Caki2 (cell line): ENCODE measurements at places on chromosomes 4 and X. TPM values are rescaled to one million over a fixed set of nuclear protein-coding genes. Genes with fewer than 3 reads are reported as not detected.

The LPAR4 gene
- total RNA-seq, result not detected in 2 replicates

The S100G gene
- not detected in 2 replicates for total RNA-seq

The USP26 gene
- not detected in 2 replicates for total RNA-seq

The AFAP1 gene
- total RNA-seq, result 15.0 and 16.1 TPM in 2 replicates

The SULT1E1 gene
- not detected in 2 replicates for total RNA-seq

The RPS6KA6 gene
- total RNA-seq, result 0.95 and 4.0 TPM in 2 replicates

The GC gene
- not detected in 2 replicates for total RNA-seq

The MAGEE1 gene
- total RNA-seq, result 0.46 and 1.7 TPM in 2 replicates

The SFRP2 gene
- total RNA-seq, result not detected in 2 replicates

DNA sequence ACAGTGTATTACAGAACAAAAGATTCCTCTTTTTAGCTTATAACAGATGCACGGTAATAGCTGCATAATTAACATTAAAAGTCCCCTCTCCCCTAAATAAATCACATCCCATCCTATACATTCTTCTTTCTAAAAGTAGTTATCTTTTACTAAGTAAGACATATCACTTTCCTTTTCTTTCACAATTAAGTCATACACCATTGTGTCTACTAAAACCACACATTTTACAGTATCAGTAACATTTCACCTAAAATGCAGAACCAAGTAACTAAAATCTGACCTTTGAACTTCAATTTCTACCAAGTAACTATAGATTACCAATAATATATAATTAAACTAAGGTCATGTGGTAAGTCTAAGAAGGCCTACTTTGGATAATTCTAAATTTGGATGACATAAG, 14.2 kb downstream of the DHX15 start:
- no peak for DNase-seq

- DNase-seq, result no peak
These were observed 20.2 kb downstream of the CLNK start for GRCh38 chr4:10664408-10664807.

DNA sequence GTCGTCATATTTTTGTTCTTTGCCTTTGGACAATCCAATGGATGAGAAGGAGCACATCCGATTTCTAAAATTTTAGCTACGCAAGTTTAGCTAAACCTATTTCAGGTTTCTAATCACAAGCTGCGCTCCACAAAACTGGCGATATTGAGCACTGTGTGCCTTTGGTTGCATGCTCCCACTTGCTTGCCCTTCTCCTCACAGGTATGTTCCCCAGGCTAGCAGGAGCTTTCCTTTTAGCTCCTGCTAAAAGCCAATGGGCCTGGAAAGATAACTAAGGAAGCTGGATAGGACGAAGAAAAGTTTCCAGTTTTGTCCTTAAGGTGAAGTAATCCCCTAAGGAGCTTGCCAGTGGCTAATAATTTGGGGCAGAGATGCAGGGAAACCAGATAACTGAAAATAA, 975.2 kb downstream of the FSTL5 start:
- no peak for DNase-seq

- no peak for DNase-seq
These were observed 33.9 kb downstream of the BCLAF3 start for GRCh38 chrX:19956923-19957322.

DNA sequence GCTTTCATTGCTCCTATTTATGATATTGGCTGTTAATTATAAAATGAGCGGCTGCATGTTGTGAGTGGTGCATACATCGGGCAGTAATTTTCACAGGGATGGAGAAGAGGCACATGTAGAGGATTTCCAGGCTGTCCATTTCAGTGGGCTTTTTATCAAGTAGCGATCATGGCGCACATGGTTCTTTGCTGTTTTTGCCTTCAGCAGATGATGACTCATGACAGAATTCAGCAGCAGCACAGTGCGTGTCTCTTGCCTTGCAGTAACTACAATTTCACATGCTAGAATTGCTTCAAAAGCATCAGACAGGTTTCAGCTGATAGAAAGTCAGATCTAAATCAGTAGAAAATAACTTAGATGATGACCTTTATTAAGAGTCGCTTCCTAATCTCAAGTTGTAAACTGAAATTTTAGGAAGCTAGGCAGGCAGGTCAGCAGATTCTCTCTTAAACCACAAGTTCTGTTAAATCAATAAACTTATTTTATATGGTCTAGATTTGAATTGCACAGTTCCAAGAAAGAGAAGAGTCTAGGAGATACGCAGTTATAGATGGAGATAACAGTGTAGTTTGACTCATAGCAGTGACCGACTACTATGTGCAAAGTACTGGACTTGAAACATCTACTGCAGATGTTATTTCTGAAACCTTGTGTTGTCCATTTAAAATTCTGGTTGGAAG, 35.8 kb downstream of the LRP2BP start:
- no peak for DNase-seq

DNA sequence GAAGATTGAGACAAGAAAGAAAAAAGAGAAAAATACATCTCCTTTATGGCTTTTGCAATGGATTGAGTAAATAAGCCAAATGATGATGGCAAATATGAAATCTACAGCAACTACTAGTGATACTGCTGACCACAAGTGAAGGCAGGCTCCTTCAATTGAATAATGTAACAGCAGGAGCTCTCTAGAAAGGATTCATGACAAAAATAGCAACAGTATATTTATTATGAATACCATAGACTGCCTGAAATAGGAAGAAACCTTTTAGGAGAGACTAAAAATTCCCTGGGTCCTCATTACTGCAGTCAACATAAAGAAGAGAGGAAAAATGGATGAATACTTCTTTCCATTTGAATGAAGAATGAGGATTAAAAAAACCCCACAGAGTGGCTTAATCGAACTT, 306.8 kb upstream of the ANXA10 start:
- no peak for DNase-seq

DNA sequence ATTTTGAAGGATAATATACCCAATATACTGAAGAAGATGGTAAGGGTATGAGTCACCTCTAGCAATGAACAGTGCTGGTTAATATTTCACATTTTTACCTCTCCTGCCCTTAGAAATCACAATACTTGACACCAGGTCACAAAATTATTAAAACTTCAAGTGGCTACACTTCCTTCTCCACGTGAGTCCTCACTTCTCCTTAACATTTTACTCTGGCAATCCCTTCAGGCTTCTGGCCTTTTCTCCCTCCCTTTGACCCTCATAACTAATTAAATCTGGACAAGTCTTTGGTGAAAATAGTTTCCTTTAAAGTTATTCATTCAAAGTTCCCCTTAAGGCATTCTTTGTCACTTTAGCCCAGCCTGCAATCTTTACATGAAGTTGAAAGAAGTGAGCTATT, 190.4 kb downstream of the UNC5C start:
- DNase-seq, result peak; percentile 82

- no peak for DNase-seq
These were observed 9.3 kb upstream of the GPRIN3 start for GRCh38 chr4:89316931-89317366.

DNA sequence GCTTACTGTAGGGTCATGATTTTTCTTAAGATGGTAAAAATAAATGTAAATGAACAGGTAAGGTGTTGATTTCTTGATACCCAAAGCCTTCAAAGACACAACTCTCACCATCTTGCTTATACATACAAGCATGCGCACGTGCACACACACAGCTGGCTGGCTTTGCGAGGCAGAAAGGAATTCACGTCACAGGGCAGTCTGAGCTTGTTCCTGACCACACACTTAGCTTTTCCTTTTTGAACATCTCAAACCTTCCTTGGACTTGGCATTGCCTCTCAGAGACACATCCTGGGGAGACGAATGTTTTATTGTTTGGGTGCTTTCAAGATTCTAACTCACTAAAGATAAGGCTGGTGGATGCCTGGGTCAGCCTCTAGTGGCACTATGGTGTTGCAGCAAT, 175.0 kb downstream of the NHS start:
- no peak for DNase-seq

- no peak for DNase-seq
These were observed 78.5 kb downstream of the APBB2 start for GRCh38 chr4:41135801-41136200.

DNA sequence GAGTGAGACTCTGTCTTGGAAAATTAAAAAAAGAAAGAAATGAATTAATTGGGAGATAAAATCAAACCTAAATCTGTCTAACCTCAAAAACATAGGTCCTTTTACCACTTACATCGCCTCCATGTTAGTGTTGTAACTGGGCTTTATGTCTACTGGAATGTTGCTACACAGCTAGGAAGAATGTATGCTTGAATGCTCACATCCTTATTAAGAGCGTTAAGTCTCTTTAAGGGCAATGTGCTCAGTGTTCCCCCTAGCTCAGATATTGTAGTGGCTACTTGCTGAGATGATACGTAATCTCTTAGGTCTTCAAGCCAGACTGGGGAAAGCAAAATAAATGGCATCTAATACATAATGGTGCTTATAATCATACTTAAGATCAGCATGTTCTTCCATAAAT, 1072.8 kb downstream of the PDHA2 start:
- no peak for DNase-seq

DNA sequence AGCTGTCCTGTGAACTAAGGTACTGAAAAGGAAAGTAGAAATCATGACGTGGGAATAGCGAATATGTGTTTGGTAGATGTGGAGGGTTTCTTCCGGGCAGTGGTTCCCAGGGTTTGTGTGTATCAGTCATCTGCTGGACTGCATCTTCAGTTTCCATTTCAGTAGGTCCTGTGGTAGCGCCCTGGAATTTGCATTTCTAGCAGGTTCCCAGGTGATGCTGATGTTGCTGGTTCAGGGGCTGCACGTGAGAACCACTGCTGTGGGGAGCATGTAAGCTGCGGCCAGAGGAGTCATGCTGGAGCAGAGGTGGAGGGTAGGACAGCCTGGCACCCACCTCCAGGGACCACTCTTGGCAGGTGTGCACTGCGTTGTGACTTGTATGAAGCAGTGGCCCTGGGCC, 47.1 kb downstream of the ARHGAP10 start:
- DNase-seq, result no peak

DNA sequence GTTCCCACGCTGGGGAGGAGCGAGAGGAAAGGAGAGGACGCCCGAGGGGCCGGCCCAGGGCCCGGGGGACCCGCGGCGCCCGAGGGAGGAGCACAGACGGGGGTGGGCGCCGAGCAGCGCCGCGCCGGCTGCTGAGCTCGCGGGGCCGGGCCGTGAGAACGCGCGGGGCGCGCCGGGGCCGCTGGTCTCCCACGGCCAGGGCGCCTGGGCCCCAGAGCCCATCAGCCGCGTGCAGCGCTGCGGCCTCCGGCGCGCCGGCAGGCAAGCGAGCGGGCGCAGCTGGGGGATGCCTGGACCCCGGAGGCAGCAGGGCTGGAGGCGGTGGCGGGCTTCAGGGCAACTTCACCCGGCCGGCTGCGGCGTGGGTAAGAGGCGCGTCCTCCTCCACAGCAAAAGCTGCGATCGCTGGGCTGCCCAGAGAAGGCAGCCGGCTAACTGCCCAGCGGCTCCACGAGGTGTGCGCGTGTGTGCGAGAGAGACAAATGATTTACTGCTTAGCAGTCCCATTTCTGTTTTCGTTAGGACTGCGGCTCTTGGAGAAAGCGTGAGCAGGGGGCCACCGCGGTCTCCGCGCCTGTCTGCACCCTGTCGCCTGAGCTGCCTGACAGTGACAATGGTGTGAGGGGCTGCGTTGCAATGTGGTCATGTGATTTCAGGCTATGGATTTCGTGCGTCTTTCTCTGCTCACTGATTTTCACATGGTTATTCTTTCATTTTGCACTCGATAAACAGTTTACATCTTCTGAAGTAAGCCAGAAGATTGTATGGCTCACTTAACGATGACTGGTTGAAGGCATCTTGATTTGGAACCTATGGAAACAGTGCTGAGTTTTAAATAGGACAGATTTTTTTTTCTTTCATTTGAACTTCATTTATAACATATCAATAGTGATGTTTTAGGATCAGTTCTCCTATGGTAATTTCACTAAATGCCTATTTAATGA, 1.2 kb downstream of the GUCY1A1 start:
- peak; percentile 74 for DNase-seq

- DNase-seq, result no peak
These were observed 64.1 kb upstream of the GUCY1A1 start for GRCh38 chr4:155602351-155603140.

DNA sequence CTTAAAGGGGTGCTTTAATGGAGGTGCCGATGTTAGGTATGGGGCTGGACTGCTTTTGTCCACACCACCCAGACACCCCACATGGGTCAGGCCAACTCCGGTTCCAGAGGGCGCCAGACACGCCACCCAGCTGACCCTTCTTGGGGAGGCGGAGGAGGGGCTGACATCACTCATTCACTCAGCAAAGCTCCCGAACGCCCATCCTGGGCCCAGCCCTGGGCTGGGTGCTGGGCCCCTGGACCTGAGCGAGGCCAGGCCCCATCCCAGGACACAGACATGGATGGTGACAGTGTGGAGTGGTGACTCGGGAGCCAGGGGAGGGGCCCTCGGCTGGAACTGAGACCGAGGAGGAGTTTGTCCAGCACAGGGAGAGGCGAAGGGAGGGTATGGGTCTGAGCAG, 28.1 kb downstream of the MAN2B2 start:
- no peak for DNase-seq

DNA sequence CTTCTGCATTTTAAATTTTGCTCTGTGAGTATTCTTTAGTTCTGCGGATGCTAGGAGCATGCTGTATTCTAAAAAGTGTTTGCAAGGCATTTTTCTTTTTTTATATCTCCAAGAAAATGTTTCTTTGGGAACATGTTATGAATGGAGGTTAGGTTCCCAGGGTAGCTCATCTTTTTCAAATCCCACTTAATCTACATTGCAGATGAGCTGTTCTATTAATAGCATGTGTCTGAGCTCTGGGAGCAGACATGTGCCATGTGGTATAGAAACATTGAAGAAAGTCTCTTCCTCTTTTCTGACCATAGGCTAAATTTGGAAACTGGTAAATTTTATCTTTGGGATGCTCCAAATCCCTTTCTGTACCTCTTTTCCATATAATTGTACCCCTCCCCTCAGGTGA, 23.2 kb downstream of the DIAPH2 start:
- DNase-seq, result no peak

GRCh38 chrX:145727476-145727875, 90.2 kb upstream of the SLITRK2 start:
- no peak for DNase-seq

DNA sequence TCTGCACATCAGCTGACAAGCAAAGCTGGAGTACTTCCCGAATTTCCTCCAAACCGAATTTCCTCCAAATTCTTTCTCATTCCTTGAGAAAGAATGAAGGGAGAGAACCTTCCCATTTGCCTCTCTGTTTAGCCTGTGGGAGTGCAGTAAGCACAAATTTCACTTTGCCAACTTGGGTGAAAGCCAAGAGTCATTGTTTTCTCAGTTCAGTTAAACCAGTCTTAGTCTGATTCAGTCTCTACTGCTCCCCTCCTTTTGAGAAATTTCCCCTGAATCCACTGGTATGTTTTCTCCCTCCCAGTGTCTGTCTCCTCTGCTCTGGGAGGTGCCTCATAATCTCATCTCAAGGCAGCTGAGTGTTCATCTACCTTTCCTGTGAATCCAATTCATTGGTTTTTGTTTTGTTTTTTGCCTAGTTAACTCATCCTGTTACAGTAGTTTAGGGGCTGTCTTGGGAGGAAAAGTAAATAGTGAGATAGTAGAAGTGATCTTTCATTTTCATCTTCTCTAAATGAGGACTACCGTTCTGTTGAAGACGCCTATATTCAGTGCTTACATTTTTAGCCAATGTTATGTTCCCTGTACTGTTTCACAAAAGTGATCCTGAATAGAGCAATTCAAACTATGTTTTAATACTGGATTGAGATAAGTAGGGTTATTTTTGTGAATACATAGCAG, 49.0 kb downstream of the SYTL5 start:
- DNase-seq, result peak; percentile 24

GRCh38 chr4:177315767-177316464, 6.2 kb downstream of the NEIL3 start:
- DNase-seq, result no peak

- DNase-seq, result no peak
These were observed 26.5 kb upstream of the CHRNA9 start for GRCh38 chr4:40308528-40309122.

GRCh38 chrX:40727581-40728252, 7.6 kb downstream of the MED14 start:
- DNase-seq, result no peak

- DNase-seq, result no peak
These were observed 114.9 kb downstream of the VSIG4 start for GRCh38 chrX:65925005-65925404.
